ENCODE measurements at places on chromosomes 6 and 20.

- DNase-seq, result no peak
These were observed 563.1 kb downstream of the TFAP2A start for GRCh38 chr6:9851541-9852380.

DNA sequence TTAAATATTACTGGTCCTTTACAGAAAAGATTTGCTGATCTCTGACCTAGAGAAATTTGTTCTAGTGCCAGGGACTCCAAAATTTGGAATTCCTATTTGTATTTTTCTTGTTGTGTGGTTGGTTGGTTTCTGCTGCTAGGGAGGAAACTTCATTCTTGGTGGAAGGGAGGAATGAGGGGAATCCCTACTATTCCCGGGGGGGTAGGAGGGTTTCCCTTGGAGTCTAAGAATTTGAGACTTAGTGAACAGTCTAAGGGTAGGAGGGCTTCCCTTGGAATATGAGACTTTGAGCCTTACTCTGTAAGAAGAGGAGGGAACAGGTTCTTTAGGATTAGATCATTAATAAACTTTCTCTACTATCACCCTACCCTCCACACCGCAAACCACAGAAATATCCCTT, 67.1 kb upstream of the ADGRF1 start:
- DNase-seq, result no peak

- DNase-seq, result no peak
These were observed 530 bp upstream of the NEDD9 start for GRCh38 chr6:11232770-11233626.

DNA sequence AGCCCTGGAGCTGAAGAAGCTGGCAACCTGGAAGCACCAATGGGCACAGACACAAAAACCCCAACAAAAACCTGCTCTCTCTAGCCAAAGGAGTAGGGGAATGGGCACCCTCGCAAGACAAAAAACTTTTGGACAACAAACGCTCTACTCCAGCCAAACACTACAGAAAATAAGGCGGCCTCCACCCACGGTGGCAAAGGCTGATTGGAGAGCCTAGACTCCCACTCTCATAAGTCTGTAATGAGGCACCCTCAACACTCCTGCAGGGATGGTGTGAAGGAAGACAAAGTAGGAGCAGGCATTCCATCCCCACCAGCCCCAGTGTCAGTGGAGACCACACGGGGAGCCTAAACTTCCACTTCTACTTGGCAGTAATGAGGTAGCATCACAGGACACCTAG, 8.8 kb downstream of the TTI1 start:
- DNase-seq, result no peak

DNA sequence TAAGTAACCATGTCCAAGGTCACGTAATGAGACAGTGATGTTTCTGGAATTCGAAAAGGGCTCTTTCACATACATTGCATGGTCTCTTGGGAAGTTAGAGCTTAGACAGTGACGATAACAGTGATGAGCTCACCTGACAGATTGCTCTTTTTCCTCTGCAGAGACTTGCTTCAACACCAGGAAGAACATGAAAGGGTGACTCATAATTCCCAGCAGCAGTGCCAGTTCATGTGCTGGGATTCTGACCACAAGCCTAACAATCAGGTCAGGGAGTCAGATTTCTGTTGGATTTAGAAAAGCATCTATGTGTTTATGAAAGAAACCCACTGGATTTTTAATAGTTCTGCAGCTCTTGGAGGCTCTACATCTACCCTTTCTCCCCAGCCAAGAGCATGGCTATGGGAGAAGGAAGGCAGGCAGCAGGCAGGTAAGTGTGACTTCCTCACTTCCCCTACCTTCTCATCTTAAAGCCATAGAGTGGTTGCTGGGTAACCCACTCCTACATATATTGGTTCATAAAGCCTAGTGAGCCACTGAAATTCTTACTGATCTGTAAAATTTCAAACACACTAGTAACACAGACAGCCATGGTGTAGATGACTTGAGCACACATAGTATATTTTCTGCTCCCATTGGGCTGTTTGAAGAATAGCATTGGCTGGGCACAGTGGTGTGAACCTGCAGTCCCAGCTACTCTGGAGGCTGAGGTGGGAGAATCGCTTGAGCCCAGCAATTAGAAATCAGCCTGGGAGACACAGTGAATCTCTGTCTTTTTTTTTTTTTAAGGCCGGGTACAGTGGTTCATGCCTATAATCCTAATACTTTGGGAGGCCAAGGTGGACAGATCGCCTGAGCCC, 44.4 kb upstream of the LOC128125822 start:
- no peak for DNase-seq

- no peak for DNase-seq
These were observed 1.4 kb upstream of the CLPSL2 start for GRCh38 chr6:35775031-35775430.

GRCh38 chr20:53828088-53828681, 234.5 kb upstream of the ZNF217 start:
- no peak for DNase-seq

DNA sequence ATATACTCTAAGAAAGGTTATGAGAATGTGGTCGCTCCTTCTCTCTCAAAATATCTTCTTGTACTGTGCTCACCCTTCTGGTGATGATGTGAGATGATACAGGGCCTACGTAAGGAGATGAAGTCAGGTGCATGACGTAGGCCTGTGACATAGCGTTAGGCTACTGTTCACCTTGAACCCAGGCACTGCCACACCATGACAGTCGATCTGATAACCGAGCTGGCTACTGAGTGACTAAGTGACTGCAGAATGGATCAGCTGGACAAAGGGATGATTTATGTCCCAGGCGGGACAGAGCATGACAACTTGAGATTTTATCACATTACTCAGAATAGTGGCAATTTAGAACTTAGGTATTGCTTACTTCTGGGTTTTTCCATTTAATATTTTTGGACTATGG, 11.2 kb downstream of the SLC24A3 start:
- DNase-seq, result no peak

DNA sequence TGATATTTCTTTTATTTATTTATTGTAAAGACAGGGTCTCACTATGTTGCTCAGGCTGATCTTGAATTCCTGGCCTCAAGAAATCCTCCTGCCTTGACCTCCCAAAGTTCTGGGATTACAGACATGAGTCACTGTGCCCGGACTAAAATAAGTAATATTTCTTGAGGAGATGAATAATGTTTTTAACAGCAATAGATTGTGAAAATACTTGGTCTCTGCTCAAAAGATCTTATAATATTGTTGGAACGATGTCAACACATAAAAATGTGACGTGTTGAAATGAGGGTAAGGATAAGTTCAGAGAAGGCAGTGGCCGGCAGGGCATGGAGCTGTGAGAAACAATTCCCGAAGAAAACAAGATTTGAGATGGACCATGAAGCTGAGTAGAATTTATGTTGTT, 178.7 kb downstream of the GJA1 start:
- no peak for DNase-seq

- DNase-seq, result no peak
These were observed 33.8 kb downstream of the NHLRC1 start for GRCh38 chr6:18088419-18089296.

DNA sequence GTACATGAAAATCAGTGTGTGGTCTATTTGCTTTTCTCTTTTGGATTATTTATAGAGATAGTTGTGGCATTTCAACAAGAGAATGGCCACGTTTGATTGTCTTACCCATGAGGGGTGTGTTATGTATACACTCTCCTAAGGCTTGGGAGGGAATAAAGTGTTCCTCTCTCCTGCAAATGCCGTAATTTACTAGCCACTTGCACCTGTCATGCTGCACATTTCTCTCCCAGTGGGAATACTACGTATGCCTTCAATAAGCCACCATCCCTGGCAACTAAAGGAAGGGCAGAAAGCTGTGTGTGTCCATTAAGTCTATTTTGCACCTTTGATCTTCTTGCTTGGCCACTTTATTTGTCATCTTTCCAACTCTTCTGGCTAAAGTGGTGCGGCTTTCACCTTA, 541.2 kb downstream of the QKI start:
- DNase-seq, result no peak

GRCh38 chr6:46555129-46555528, 63.9 kb upstream of the RCAN2 start:
- no peak for DNase-seq
